Osteocyte (in vitro differentiated cells): ENCODE measurements at places on chromosomes 12 and 14.

GRCh38 chr12:3207858-3208257, 130.7 kb downstream of the TSPAN9 start:
- no peak for DNase-seq

DNA sequence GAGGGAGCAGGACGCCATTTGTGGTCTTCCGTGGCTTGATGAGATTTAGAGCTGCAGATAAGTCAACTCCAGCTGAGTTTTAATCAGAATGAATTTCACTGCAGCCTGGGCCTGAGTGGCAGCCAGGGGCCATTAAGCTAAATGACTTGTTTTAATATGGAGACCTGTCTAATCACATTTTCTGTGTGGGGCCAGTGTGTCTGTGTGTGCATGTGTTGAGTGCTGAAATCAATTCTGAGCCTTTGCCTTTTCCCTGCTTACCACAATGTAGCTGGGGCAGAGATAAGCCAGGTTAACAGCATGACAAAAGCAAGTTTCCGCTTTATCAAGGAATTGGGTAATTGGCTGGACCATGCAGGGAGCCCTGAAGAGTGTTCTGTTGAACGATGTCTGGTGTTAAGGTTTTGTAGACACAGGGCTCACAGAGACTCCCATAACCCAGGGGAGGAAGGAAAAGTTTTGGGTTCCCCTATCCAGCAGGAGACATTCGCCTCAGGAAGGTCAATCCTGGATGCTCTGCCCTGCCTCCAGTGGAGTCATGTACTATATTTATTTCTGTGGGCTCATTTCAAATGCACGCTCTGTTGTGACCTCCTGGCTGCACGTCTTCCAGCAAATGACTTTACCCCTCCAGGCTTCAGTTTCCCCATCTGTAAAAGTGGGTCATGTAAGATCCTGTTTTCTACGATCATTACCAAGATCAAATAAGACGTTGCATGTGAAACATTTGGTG, 24.2 kb downstream of the RPH3A start:
- DNase-seq, result no peak

DNA sequence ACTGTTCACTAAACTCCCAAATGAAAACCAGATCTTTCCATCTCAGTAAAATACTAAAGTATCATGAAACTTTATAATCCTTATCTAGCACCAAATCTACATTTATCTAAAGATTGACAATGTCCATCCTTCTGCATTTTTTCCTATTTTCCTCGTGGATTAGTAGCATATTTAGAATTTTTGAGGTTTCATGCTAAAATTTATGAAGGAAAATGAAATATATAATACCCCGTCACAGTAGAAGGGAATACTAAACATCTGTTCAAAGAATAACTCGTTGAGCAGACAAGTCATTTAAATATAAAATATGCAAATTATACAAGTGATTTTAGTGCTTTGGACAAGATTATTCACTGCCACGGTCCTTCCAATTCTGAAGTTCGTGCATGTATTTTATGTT, 122.7 kb upstream of the SLCO1C1 start:
- DNase-seq, result no peak

DNA sequence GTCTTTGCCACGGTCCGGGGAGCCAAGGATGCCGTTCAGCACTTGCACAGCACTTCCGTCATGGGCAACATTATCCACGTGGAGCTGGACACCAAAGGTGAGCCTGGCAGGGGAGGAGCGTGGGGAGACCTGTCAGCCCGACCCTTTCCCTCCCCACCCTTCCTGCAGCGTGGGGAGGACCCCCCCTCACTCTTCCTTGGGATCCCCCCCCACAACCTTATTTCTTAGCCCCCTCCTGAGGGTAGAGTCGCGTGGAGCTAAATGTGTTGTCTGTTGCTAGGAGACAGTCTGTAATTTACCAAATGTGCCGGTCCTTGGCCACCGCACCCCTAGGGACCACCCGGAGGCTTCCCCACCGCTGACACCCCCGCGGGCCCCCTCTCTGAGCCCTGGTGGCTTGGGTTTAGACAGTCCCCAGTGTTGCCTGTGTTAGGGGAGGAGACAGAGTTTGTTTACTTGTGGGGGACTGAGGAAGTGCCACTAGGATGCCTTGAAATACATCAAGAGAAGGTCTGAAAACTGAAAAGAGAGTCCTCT, 2.3 kb downstream of the SETD1B start:
- no peak for DNase-seq

- no peak for DNase-seq
Measured at GRCh38 chr12:50099302-50100008, 4.4 kb upstream of the GPD1 start.

GRCh38 chr12:89111964-89112363, 240.3 kb downstream of the DUSP6 start:
- DNase-seq, result no peak

GRCh38 chr12:104670439-104671408, 214.0 kb downstream of the CHST11 start:
- no peak for DNase-seq

- no peak for DNase-seq
Measured at GRCh38 chr12:72368298-72368697, 96.1 kb downstream of the TRHDE start.

DNA sequence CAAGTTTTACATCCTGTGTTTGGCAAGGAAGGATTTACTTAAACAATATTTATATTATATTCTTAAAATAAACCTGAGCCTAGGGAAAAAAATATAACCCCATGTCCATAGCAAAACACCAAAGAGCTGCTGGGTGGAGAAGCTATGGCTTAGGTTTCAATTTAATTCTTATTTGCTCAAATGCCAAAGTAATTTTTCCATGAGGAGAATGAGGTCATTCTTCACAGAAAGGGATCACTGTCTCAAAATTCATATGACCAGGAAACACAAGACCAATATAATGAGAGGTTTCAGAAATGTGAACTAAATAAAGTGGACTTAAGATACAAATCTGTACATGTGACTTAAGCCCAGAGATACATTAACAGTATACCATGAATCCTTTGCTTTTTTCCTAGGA, 195.0 kb downstream of the PHLDA1 start:
- no peak for DNase-seq
